Hematopoietic multipotent progenitor cell treated with erythropoietin and hydrocortisone succinate and interleukin-3 and kit ligand, for 6 days (in vitro differentiated cells): ENCODE measurements at places on chromosomes 11 and 22.

DNA sequence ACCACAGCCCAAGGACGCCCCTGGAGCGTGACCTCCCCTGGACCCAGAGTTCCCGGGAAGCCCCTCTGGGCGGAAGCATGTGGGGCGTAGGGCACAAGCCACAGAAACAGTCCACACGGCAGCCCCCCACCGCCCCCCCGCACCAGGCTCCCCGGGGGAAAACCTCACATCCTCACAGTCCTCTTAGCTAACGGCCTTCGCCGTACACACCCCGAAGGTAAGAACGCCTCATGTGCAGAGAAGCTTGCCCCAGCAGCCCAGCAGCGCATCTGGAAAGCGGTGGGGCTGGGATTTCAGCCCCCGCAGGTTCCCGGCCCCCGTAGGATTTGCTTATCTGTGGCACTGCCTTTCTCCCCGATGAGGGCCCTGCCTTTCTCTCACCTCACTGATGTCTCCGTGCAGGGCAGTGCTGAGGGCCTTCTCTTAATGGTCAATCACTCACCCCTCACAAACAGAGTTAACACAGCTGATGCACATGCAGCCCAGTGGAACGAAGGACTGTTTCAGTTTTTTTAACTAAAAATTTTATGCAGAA lies 309.2 kb downstream of the BRD1 start:
- DNase-seq = no peak

GRCh38 chr11:117604336-117604995 lies 192.6 kb downstream of the DSCAML1 start:
- no peak for DNase-seq

GRCh38 chr11:128415539-128415938 lies 171.8 kb downstream of the ETS1 start:
- no peak for DNase-seq

DNA sequence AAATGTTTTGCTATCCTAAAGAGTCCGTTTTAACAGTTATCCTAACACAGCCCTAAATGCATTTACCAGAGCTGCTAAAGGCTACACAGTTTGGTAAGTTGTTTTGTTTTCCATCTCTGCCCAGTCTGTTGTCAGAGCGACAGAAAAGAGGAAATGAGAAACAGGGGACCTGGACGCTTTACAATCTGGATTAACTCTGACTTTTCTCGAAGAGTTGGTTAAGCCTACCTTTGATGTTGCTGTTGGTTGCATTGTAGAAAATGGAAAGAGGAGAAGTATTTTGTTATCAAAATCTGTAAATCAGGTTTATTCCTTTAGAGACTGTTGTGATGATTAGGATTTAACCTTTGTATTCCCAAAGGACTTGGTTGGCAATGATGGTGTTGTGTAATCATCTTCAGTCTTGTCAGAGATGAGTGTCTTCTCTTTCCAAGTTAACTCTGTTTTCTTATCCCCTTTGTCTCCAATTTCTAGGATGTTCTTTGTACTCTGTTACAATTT lies 481 bp downstream of the ANGPTL5 start:
- peak; percentile 46 for DNase-seq

DNA sequence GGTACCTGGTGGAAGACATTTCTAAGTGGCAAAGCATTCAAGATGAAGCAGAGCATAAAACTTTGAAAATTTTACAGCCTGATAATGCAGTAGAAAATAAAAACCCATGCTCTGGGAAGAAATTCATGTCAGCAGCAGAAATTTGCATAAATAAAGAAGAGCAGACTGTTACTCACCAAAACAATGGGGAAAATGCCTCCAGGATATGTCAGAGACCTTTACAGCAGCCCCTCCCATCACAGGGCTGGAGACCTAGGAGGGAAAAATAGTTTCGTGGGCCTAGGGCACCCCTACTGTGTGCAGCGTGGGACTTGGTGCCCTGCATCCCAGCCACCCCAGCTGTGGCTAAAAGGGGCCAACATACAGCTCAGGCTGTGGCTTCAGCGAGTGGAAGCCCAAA lies 5.4 kb upstream of the DKK3 start:
- DNase-seq = no peak

GRCh38 chr11:102603576-102603975 lies 21.6 kb downstream of the MMP20 start:
- DNase-seq = no peak

- DNase-seq = no peak
Measured at GRCh38 chr22:31917227-31917921, 27.0 kb upstream of the YWHAH start.

GRCh38 chr11:69919659-69920344 lies 100.6 kb upstream of the FGF3 start:
- no peak for DNase-seq

GRCh38 chr11:134155946-134156865 lies 67.6 kb downstream of the NCAPD3 start:
- no peak for DNase-seq

- peak; percentile 74 for DNase-seq
Measured at GRCh38 chr22:41217553-41218157, 12.5 kb downstream of the L3MBTL2 start.

- DNase-seq = peak; percentile 90
Measured at GRCh38 chr22:38051900-38052862, 5.0 kb upstream of the PICK1 start.

DNA sequence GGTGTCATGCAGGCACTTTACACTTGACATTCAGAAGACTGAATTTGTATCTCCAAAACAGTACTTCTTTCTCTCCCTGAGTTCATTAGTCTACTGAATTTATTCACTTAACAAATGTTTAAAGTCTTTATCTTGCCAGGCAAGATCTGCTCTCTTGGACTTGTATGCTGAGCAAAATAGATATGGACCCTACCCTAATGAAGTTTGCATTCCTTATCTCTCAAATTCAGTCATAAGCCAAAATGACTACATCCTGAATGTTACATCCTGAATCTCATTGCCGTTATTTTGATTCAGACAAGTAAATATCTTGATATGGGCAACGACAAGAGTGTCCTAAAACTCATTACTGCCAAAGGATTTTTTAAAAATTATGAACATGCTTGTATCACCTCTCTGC lies 29.7 kb downstream of the FAR1 start:
- DNase-seq = peak; percentile 92

- DNase-seq = no peak
Measured at GRCh38 chr11:88266157-88266556, 71.4 kb downstream of the CTSC start.

DNA sequence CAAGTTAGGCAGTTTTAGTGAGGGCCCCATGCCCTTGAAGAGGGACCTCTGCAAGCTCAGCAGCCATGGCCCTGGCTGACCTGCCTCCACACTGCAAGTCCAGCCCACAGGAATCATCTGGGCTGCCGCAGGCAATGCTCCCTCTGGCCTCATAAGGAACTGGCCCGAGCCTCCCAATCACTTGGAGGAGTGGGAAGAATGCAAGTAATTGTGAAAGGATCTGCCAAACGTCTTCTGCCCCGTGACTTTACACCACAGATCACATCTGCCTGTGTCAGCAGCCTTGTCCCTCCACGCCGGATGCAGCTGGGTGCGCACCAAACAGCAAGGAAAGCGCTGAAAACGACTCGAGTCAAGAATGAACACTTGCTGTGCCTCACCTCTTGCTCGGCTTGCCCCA lies 23.8 kb downstream of the OPCML start:
- no peak for DNase-seq

GRCh38 chr11:58592760-58593472 lies 14.1 kb downstream of the ZFP91 start:
- DNase-seq = no peak

DNA sequence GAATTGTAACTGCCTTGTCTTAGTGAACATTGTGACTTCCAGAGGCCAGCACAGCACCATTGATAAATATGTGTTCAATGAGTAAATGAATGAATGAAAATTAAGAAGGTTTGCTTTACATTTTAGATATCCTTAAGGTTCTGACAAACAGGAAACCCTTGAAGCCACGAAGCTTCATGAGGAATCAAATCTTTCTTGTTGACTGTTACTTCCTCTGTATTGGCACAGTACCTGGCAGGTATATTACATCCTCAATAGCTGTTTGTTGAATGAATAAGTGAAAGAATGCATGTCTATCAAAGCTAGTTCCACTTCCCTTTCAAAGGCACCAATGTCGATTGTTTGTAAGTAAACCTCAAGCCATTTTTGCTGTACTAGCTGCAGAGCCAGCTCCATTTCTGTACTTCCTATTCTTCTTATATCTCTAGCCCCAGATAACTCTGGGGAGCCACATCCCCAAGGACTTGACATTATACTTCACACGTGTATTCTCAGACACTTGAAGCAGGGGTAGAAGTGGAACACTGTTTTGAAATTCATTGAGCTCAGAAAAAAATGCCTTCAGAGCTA lies 140.3 kb upstream of the RAG2 start:
- DNase-seq = no peak

DNA sequence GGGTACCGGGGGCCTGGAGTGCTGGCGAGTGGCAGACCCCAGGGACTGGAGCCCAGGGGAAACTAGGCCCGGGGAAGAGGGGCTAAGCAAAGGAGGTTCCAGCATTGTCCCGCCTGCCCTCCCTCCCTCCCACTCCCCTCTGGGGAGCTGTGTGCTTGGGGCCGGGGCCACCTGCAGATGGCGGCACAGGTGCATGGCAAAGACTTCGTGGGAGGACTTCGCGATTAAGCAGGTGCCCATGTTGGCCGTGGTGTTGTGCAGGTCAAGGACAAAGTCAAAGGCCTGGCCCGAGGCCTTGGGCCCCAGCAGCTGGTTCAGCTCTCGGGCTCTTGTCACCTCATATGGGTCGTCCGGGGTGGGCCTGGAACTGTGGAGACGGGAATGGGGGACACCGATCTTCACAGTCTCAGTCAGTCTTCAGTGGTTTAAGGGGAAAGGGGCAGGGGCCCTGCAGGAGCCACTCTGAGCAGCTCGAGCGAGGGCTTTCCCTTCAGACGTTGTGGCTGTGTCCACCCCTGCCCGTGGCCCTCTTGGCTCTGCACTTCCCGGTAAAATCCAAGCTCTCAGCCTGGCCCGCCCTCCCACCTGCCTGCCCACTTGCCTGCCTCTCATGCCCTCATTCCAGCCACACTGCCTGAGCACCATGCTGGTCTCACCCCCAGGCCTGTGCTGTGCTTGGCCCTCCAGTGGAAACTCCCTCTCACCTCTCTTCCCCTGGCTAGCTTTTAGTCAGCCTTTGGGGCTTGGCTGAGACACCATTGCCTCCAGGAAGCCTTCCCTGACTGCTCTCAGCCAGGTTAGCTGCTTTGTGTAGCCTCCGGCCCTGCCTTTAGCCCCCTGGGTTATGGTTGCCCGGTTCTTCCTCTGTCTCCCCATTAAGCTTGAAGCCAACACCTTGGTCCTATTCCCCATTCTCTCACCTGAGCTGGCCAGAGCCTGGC lies 4.7 kb downstream of the ACY3 start:
- DNase-seq = no peak

- no peak for DNase-seq
Measured at GRCh38 chr11:102589047-102589459, 36.1 kb downstream of the MMP20 start.

DNA sequence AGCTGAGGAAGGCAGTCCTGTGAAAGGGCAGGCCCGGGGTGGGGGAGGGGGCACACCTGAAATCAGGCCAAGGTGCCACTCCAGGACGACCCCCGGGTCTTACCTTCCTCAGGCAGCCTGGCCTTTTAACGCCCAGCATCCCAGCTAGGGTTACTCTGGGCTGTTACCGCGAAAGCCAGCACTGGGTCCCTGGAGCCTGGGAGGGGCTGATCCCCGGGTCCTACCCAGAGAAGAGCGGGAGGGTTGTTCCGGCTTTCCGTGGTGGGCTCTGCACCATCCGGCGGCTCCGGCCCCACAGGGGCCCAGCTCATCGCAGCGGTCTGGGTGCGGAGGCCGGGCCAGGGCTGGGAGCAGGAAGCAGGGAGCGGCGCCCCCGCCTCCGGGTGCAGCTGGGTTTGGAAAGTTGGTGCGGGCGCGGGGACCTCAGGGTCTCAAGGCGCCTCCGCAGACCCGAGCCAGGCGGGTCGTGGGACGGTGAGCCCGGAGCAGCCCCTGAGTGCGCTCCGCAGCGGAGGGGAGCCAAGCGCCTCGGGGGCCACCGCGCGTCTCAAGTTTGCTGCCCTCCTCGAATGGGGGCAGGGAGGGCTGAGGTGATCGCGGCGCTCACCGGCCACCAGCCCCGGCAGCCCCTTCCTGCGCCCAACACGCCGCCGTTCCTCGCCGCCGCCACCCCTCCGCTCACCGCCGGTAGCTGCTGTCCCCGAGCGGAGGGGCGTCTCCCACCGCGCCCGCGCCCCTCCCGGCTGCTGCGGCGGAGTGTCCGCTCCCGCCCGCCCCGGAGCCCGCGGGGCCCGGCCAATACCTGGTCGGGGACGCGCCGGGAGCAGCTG lies 831 bp downstream of the CHST1 start:
- no peak for DNase-seq

DNA sequence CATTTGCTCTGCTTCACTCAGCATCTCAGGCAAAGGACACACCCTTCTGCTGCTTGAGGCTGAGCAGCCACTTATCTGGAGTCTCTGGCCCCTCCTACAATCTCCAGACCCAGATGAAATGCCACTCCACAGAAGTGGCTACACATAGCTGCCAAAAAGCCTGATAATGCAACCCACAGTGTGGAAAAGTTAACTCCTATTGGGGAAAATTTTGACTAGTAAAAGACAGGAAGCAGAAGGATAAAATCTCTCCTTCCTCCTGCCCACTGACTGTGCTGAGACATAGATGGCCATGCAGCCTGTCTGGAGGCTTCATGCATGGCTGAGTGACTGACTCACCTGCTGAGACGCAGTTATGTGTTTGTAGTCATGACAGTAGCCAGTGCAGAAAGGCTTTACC lies 92.3 kb upstream of the TEAD1 start:
- peak; percentile 18 for DNase-seq

DNA sequence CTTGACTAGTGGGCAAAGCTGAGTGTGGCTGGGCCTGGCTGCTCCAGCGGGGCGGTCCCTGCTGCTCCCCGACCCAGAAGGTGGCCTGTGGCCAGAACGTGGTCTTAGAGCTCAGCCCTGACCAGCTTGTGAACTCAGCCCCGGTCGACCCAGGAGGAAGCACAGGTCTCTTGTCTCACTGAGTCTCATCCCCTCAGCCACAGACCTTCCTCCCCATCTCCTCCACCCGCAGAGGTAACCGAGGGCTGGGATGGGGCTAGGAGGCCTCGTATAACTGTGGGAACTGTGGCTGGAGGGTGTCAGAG lies 546.2 kb upstream of the B3GAT1 start:
- no peak for DNase-seq

- DNase-seq = no peak
Measured at GRCh38 chr11:124887667-124888013, 10.0 kb downstream of the ROBO4 start.
